ENCODE measurements at places on chromosomes 3 and 15. TPM values are rescaled to one million over a fixed set of nuclear protein-coding genes. Genes with fewer than 3 reads are reported as not detected.

The SPINK8 gene
- total RNA-seq = not detected

The ANKDD1A gene
- 1.1 TPM for total RNA-seq

The OR5K2 gene
- not detected for total RNA-seq

The PP2D1 gene
- total RNA-seq = not detected

The POLQ gene
- 1.3 TPM for total RNA-seq

The EXD1 gene
- total RNA-seq = not detected

The CFAP100 gene
- not detected for total RNA-seq

The C2CD4A gene
- total RNA-seq = not detected
